ENCODE measurements at places on chromosomes 3 and 15. TPM values are rescaled to one million over a fixed set of nuclear protein-coding genes. Genes with fewer than 3 reads are reported as not detected.

P2RY1 gene
- total RNA-seq = 0.22 TPM

CASR gene
- not detected for total RNA-seq

GRK7 gene
- not detected for total RNA-seq

SLC28A1 gene
- total RNA-seq = not detected

SPINK8 gene
- total RNA-seq = not detected

KBTBD12 gene
- not detected for total RNA-seq

EDEM1 gene
- total RNA-seq = 24.3 TPM

USP8 gene
- 29.8 TPM for total RNA-seq

DNA sequence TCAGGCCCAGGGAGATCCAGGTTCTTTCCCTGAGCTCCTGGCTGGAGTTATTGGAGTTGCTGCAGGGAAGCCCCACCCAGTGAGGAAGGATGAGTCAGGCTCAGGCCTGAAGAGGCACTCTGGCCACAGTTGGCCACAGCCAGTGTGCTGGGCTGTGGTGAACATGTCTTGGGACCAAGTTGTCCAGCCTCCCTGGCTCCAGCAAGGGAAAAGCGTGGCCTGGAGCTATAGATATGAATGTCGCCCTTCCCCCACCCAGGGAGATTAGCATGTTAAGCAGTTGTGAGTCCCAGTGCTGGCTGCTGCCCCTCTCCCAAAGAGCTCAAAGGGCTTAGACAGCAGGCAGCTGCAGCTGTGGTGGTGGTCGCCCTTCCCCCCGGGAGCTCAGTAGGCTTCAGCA is 963.2 kb downstream of the ROBO2 start:
- H3K4me3 ChIP-seq = no peak overlapping the region
- no peaks in the 10 kb centered on the region for H3K36me3 ChIP-seq
- H3K4me1 ChIP-seq = no peaks in the 10 kb centered on the region
- no peaks in the 10 kb centered on the region for H3K27me3 ChIP-seq
- peak; percentile 5 for DNase-seq

DNA sequence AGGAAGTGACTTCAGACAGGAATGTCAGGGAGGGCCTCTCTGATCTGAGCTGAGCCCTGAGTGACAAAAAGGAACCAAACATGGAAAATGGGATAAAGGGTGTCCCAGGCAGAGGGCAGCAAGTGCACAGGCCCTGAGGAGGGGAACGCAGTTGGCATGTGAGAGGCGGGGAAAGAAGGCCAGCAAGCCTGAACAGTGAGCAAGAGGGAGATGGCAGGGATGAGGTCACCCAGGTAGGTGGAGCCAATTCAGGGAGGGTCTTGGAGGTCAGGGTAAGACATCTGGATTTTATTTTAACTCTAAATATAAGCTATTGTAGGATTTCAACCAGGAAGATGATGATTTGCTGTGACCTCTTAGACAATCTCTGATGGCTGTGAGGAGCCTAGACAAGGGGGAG is 167.7 kb downstream of the LRTM1 start:
- peaks cover 16% of the 10 kb centered on the region for H3K4me1 ChIP-seq
- no peaks in the 10 kb centered on the region for H3K36me3 ChIP-seq
- H3K27ac ChIP-seq = no peak overlapping the region
- H3K4me3 ChIP-seq = no peak overlapping the region
- DNase-seq = peak; percentile 15
- no peaks in the 10 kb centered on the region for H3K27me3 ChIP-seq

- DNase-seq = peak; percentile 85
- H3K27ac ChIP-seq = peak overlapping the region; percentile 32
- H3K27me3 ChIP-seq = no peaks in the 10 kb centered on the region
- H3K4me1 ChIP-seq = peaks cover 11% of the 10 kb centered on the region
Measured at GRCh38 chr3:177385831-177386301, 188.6 kb upstream of the TBL1XR1 start.

- H3K4me3 ChIP-seq = no peak overlapping the region
- no peak overlapping the region for H3K27ac ChIP-seq
- no peaks in the 10 kb centered on the region for H3K27me3 ChIP-seq
- H3K4me1 ChIP-seq = peaks cover 8% of the 10 kb centered on the region
- no peaks in the 10 kb centered on the region for H3K36me3 ChIP-seq
Measured at GRCh38 chr3:69116897-69117296, 5.5 kb downstream of the LMOD3 start.

DNA sequence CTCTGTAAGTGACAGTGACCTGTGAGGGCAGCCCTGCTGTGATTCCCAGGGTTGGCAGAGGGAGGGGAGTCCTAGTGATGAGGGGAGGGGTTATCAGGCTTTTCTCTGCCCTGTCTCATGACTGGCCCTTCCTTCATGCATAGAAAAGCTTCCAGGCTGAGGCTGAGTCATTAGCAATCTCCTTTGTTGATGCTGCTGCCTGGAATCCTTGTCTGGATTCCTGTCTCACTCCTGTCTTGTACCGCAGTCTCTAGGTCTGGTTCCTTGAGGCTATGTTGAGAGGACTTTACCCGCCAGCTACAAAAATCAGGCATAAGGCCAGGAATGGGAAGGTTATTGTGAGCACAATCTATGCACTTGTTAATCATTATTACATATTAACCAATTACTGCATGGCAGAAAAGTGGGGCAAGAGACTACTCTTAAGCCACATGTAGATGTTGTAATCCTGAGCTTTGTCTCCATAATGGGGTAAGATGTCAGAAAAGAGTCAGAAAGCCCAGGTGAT is 7.2 kb downstream of the KLHL6 start:
- H3K4me1 ChIP-seq = no peaks in the 10 kb centered on the region
- no peaks in the 10 kb centered on the region for H3K36me3 ChIP-seq
- no peaks in the 10 kb centered on the region for H3K27me3 ChIP-seq
- H3K27ac ChIP-seq = peak overlapping the region; percentile 41

DNA sequence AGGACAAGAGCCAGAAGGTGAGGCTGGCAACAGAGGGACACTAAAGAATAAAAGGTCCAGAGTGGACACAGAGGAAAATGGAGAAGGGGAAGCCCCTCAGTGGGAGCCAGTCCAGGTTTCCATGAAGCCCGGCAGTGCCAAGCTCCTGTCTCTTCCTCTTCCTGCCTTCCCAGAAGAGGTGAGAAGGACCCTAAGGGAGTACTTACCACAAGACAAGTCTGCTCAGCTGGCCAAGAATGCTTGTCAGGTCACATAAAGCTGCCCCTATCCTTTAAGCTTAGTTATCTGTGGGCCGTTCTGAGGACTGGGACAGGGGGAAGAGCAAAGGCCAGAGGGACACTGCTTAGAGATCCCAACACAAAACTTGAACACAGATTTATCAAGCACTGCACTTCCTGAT is 100.2 kb downstream of the RYK start:
- DNase-seq = no peak
- H3K27me3 ChIP-seq = no peaks in the 10 kb centered on the region
- H3K27ac ChIP-seq = no peak overlapping the region
- H3K36me3 ChIP-seq = peaks cover 17% of the 10 kb centered on the region
- H3K4me3 ChIP-seq = no peak overlapping the region

DNA sequence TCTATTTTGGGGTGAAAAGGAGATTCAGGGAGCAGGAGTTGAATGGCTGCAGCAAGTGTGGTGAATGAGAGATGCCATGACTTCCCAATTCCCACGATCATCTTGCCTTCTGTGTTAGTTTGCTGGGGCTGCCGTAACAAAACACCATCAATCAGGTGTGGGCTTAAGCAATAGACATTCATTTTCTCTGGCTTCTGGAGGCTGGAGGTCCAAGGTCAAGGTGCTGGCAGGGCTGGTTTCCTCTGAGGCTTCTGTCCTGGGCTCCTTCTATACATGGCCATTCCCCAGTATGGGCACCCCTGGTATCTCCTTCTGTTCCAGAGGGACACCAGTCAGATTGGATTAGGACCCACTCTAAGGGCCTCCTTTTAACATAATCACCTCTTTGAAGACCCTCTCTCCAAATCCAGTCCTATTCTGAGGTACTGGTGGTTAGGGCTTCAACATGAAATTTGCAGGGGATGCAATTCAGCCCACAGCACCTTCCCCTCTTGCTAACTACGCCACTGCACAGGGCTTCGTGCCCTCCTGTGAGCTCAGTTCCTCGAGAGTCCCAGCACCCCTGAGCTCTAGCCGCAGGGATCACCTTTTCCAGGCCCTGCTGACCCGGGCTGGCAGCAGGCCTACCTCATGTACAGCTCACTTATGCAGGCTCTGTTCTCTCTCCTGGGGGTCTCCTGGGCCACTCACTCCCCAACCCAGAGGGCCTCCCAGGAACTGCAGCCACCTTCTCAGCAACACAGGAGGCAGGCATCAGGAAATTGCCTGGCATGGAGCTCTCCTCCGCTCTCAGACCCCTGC is 37.3 kb upstream of the SLC6A11 start:
- no peak for DNase-seq
- no peak overlapping the region for H3K27ac ChIP-seq
- no peaks in the 10 kb centered on the region for H3K36me3 ChIP-seq
- H3K4me1 ChIP-seq = no peaks in the 10 kb centered on the region

DNA sequence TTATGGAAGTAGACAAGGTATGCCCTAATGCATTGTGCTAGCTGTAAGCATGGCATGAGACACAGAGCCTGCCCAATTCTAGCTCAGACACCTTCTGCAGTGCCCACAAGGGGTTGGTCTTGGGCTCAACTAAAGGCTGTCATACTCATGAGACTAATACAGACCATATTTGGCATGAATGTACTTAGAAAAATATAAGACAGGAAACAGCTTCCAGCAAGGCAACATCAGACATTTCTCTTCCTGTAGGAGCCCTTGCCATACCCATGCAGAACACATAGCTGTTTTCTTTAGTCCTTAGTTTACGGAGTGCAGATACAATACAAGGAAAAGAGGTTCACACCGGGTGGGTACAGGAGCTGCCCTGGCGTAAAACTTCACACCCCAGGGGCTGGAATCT is 30.5 kb upstream of the NR1I2 start:
- H3K4me1 ChIP-seq = no peaks in the 10 kb centered on the region
- no peak overlapping the region for H3K4me3 ChIP-seq
- no peaks in the 10 kb centered on the region for H3K36me3 ChIP-seq
- H3K27me3 ChIP-seq = peaks cover 20% of the 10 kb centered on the region

DNA sequence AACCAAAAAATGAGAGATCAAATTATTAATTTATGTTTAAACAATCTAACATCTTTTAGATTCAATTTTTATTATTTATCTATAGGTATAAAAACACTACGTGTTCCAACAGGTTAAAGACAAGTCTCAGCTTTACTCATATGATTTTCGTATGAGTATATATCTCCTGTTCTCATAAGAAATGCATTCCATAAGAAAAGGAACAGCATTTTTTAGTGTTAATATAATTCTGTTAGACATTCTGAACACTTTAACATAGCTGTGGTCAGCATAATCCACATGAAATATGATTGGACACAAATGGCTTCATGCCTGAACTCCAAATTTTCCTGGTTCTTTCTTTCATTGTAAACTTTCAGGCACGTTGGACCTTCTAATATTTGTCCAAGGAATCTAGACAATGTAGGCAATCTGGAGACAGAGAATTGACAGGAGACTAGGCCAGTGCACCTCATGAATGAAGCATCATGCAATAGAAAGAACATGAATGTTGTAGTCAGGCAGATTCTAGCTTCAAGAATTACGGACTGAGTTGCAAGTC is 1122.0 kb upstream of the ALCAM start:
- no peaks in the 10 kb centered on the region for H3K4me1 ChIP-seq
- no peaks in the 10 kb centered on the region for H3K36me3 ChIP-seq
- no peak overlapping the region for H3K4me3 ChIP-seq

GRCh38 chr15:40493089-40493840 is 22.5 kb downstream of the CHST14 start:
- H3K27ac ChIP-seq = no peak overlapping the region
- H3K4me1 ChIP-seq = no peaks in the 10 kb centered on the region
- no peak overlapping the region for H3K4me3 ChIP-seq
- DNase-seq = peak; percentile 20
- H3K36me3 ChIP-seq = no peaks in the 10 kb centered on the region

- H3K4me3 ChIP-seq = peak overlapping the region; percentile 58
- H3K36me3 ChIP-seq = no peaks in the 10 kb centered on the region
- no peaks in the 10 kb centered on the region for H3K27me3 ChIP-seq
- peak; percentile 73 for DNase-seq
- no peak overlapping the region for H3K27ac ChIP-seq
Measured at GRCh38 chr15:56496635-56497034, 31.7 kb upstream of the MNS1 start.

- H3K27ac ChIP-seq = no peak within 1 kb of the TSS
- DNase-seq = peak; percentile 39
- H3K27me3 ChIP-seq = peaks cover 54% of the 10 kb centered on the region
- peak within 1 kb of the TSS; percentile 70 for H3K4me3 ChIP-seq
Measured at GRCh38 chr3:186930143-186930640, at the start of gene ST6GAL1. TSS of gene ST6GAL1 (plus strand) at chr3:186930526. CDS start at chr3:187042704, 112,178 bp downstream.

- DNase-seq = no peak
- no peak overlapping the region for H3K4me3 ChIP-seq
- H3K27ac ChIP-seq = no peak overlapping the region
- H3K4me1 ChIP-seq = no peaks in the 10 kb centered on the region
- H3K27me3 ChIP-seq = 0 out of 2 replicates have a peak, but pooled peaks cover 3% of the 10 kb centered on the region
Measured at GRCh38 chr3:133754455-133754854, 8.3 kb downstream of the TF start.

GRCh38 chr3:114998971-114999579 is 148.0 kb downstream of the ZBTB20 start:
- no peak for DNase-seq
- H3K27me3 ChIP-seq = no peaks in the 10 kb centered on the region
- H3K4me3 ChIP-seq = no peak overlapping the region
- no peaks in the 10 kb centered on the region for H3K4me1 ChIP-seq

DNA sequence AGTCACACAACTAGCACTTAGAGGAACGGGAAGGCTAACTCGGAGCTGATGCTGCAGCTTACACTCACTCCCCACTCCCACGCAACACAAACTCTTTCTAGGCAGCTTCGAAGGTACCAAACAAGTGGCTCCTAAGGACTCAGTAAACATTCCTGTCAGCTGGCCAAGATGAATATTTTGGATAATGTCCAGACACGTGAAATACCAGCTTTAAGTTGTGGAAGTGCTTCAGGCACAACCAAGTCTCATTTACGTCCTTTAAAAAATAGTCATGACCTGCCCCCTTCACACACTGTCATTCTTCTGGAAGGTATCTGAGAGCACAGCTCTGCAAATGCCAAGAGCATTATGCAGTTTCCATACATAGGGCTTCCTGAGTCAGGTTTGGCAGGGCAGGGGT is 1005.9 kb upstream of the CFAP20DC start:
- no peaks in the 10 kb centered on the region for H3K36me3 ChIP-seq
- no peaks in the 10 kb centered on the region for H3K27me3 ChIP-seq
- DNase-seq = peak; percentile 47
- H3K27ac ChIP-seq = no peak overlapping the region

- no peak for DNase-seq
- peak overlapping the region; percentile 53 for H3K27ac ChIP-seq
- H3K4me1 ChIP-seq = peaks cover 34% of the 10 kb centered on the region
- 0 out of 2 replicates have a peak overlapping the region, but pooled peaks have one; percentile 14 for H3K4me3 ChIP-seq
Measured at GRCh38 chr3:30539206-30539605, 67.2 kb upstream of the TGFBR2 start.

DNA sequence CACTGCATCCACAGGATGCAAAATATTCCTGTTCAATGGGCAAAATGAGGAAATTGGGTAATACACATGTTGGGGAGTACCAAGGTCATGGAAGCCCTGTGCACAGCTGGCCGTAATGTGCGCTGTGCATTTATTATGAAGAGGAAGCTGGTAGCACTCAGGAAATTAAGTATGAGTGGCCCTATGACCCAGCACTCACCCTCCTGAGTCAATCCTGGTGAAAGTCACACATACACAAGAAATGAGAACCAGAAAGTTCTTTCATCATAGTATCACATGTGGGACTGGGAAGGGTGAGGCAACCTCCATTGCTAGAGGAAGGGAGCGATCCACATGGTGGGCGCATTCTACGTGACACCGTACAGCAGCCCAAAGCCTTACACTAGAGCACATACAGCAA is 11.4 kb upstream of the PRR20G start:
- no peaks in the 10 kb centered on the region for H3K4me1 ChIP-seq
- H3K27me3 ChIP-seq = peaks cover 36% of the 10 kb centered on the region
- H3K36me3 ChIP-seq = no peaks in the 10 kb centered on the region
- no peak overlapping the region for H3K4me3 ChIP-seq
- DNase-seq = peak; percentile 10
- H3K27ac ChIP-seq = no peak overlapping the region

All from GM23248 (cell line).